Nucleus accumbens (tissue), 56 donors: ENCODE measurements at places on chromosomes 6 and 20.

GRCh38 chr20:4812641-4813075 lies 90.9 kb downstream of the PRND start:
- DNase-seq = no peak

- no peak for DNase-seq
Measured at GRCh38 chr20:62745279-62745951, 36.8 kb downstream of the NTSR1 start.

- no peak for DNase-seq
Measured at GRCh38 chr6:125828476-125829039, 37.8 kb downstream of the NCOA7 start.

DNA sequence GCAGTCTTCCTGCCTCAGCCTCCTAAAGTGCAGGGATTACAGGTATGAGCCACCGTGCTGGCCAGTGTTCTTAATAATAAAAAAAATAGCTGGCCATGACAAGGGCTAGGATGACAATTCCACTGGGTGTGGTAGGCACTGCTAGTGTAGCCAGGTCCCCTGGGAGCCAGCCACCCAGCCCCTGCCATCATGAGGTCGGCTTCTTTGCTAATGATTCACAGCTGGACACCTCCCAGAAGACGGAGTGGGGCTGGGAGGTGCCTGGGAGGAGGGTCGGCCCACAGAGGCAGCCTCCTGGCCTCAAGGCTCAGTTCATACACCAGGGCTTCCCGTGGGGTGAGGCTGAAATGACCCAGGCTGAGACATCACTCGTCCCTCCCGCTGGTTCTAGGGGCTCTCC lies 230.4 kb downstream of the TAF4 start:
- no peak for DNase-seq

DNA sequence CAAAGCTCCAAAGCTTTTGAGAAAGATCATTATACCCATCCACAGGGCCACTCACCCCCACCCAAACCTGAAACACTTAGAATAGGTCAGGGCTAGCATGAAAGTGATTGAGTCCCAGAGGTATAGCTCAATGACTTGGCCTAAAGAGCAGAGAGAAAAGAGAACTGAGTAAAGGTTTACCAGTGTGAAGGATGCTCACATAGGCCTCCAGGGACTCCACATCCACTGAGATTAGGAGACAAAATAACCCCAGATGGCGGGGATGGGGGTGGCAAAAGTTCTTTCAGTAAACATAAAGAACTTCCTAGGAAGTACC lies 12.2 kb downstream of the SAYSD1 start:
- no peak for DNase-seq

- no peak for DNase-seq
Measured at GRCh38 chr6:148147463-148147830, 195.2 kb upstream of the SASH1 start.

GRCh38 chr6:111549746-111550145 lies 55.9 kb downstream of the TRAF3IP2 start:
- no peak for DNase-seq

GRCh38 chr20:50280851-50281655 lies 90.4 kb downstream of the CEBPB start:
- DNase-seq = no peak

- DNase-seq = no peak
Measured at GRCh38 chr6:154921482-154921881, 73.6 kb upstream of the TIAM2 start.

DNA sequence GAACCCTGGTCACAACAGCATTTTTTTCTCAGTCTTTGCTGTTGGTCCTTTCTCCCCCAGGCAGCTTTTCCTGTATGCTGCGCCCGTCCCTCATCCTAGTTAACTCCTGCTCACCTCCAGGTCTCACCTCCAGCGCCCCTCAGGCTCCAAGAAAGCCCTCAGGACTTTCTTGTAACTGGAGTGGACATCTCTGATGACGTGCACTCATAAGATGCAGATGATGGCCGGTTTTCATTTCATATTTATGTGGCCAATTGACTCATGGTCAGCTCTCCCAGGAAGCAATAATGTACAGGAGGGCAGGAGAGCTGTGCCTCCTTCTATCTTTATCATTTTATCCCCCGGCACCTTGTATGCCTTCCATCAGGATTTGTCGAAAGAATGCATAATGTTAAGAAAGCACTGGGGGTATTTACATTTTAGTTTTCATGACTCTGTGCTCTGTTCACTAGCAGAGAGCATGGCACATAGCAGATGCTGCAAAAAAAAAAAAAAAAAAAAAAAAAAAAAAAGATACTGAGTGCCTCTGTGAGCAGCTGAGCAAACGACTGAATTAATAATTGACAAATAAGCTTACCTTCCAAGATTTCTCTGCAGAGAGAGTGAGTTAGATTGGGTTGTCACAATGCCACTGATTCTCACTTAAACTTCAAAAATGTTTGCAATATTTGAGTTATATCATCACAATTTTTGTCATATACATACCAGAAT lies 170.2 kb downstream of the DOK5 start:
- no peak for DNase-seq

DNA sequence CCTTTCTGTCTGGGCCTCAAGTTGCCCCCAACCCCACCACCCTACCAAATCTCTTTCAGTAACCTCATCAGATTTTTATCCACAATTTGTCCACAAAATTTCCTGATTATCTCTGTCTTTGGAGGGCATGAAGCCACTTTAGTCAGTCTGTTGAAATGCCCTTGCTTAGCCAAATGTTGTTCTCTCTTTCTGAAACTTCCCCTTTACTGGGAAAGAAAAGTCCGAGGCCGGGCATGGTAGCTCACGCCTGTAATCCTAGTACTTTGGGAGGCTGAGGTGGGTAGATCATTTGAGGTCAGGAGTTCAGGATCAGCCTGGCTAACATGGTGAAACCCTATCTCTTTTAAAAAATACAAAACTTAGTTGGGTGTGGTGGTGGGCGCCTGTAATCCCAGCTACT lies 33.8 kb downstream of the TOMM6 start:
- DNase-seq = no peak

DNA sequence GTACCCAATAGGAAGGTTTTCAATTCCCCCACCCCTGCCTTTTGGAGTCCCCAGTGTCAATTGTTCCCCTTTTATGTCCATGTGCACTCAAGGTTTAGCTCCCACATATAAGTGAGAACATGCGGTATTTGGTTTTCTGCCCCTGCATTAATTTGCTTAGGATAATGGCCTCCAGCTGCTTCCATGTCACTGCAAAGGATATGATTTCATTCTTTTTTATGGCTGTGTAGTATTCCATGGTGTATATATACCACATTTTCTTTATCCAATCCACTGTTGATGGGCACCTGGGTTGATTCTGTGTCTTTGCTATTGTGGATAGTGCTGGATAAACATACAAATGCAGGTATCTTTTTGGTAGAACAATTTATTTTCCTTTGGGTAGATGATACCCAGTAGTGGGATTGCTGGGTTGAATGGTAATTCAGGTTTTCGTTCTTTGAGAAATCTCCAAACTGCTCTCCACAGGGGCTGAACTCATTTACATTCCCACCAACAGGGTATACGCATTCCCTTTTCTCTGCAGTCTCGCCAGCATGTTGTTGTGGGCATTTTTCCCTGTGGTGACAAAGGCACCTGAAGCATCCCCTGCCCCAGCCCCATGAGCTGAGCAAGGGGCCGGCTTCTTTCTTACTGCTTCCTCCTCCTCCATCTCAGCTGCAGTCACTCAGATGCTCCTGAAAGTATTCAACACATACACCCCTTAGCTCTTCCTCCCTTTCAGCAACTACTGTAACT lies 66.7 kb downstream of the ELOVL2 start:
- no peak for DNase-seq

- DNase-seq = peak; percentile 88
Measured at GRCh38 chr20:1392693-1393506, at the start of gene FKBP1A. Gene FKBP1A (minus strand): TSS chr20:1393054. CDS start chr20:1392998, 56 bp downstream.

DNA sequence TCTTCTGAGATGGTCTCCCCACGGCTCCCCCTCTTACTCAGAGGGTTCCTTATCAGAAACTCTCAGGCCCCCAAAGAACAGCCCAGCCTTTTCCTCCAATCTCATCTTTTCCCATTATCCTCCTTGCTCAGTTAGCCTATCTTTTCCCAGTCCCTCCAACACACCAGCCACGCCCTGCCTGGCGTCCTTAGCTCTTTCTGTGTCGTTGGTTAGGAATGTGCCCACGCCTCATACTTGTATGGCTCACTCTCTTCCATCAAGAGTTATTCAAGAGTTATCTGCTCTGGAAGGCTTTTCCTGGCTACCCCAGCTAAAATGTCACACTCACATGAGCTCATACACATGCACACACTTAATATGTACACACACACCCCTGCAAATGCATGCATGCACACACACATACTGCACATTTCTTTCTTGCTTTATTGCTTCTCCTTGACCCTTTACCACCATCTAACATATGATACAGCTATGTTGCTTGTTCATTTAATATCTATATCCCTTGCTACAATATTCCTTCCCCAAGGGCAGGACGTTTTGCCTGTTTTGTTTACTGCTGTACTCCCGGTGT lies 37.6 kb downstream of the SLC2A10 start:
- no peak for DNase-seq

GRCh38 chr6:159445351-159445750 lies 247.7 kb downstream of the SOD2 start:
- no peak for DNase-seq

DNA sequence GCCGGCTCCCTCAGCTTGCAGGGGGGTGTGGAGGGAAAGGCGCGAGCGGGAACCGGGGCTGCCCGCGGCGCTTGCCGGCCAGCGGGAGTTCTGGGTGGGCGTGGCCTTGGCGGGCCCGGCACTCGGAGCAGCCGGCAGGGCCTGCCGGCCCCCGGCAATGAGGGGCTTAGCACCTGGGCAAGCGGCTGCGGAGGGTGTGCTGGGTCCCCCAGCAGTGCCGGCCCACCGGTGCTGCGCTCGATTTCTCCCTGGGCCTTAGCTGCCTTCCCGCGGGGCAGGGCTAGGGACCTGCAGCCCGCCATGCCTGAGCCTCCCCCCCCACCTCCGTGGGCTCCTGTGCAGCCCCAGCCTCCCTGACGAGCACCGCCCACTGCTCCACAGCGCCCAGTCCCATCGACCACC lies 514.5 kb upstream of the GJE1 start:
- no peak for DNase-seq

- DNase-seq = no peak
Measured at GRCh38 chr6:12024699-12025434, 12.8 kb downstream of the HIVEP1 start.

DNA sequence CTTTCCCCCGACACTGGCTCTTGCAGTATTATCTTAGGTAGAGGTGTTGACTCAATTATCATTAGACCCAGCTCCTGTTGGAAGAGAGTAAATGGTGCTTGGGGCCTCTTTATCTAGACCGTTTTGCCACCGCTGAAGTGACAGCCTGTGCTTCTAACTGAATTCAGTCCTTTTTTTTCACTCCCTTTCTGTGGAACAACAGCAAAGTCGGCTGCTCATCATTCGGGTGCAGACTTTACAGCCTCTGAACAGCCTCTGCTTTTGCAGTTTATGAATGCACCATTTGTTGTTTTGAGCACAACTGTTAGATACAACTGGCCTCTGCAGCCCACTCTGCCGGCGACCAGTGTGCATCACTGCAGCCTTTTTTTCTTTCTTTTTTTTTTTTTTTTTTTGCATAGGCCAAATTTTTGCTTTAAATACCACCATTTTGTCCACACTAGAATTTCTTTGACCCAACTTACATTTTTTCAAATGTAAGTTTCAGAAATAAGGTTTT lies 35.8 kb downstream of the RREB1 start:
- DNase-seq = peak; percentile 42

GRCh38 chr6:162532283-162533008 lies 195.1 kb downstream of the PRKN start:
- DNase-seq = no peak

- DNase-seq = no peak
Measured at GRCh38 chr20:20480126-20480525, 112.2 kb downstream of the INSM1 start.

GRCh38 chr6:51616243-51616642 lies 471.2 kb downstream of the PKHD1 start:
- DNase-seq = no peak

GRCh38 chr6:116370760-116371119 lies at the start of gene DSE:
Gene DSE (plus strand): TSS chr6:116370947. CDS start chr6:116399251, 28,304 bp downstream.
- DNase-seq = peak; percentile 29

DNA sequence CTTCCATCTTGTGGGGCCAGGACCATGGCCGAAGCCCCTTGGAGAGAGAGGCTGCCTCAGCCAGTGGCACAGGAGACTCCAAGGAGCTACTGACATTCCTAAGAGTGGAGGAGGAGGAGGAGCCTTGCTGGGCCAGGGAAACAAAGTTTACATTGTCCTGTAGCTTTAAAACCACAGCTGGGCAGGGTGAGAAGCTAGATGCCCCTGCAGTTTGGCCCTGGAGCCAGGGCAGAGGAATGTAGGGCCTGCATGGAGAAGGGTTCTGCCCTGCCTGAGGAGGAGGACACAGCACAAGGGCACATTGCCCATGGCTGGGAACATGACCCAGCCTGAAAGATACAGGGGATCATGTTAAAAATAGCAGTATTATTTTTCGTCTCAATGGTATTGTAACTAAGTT lies 37.4 kb downstream of the PLCG1 start:
- DNase-seq = no peak

DNA sequence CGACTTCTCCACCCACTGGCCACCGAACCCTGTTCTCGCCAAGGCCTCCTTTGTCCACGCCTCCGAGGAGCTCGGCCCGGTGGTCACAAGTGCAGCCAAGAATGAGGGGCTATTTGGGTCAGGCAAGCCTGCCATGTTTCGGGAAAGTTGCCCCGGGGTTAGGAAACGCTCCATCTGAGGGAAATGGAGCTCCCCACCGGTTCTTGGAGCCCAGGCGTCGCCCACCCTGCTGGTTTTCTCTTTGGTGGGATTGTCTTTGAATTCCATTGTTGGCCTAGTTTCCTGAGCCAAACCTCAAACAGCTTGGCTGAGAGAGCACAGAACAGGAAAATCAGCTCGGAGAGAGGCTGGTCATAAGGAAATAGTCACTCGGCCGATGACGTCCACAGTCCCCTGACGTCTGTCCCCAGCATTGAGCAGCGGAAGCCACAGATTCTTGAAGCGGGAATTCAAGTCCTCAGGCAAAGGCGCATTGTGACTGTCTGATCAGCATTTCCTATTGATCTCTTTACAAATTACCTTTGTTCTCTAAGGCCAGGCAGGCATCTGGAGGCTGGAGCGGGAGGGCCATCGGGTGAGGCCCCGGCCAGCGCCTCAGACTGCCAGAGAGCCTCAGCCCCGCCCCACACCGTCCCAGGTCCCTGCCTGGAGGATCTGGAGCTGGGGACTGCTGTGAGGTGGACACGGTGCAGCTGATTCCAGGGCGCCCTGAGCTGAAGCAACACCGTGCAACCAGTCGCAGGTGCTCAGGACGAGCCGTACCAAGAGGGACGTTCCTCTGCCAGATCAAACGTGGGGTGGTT lies 138.6 kb downstream of the DLL1 start:
- peak; percentile 48 for DNase-seq

DNA sequence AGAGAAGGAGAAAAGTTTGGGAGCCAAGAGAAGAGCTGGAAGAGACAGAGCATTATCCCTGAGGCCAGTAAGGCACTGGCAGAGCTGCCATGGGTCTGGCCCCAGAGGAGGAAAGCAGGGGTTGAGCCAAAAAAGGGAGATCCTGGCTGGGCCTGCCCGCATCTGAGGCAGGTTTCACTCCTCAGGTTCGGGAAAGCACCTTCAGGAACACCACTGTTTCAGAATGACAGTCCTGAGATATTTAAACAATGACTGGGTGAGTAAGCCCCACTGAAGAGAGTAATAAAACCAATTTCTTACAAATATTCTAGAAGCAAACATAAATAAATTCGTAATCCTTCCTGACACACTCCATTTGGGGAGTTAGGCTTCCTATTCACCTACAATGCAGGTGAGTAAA lies 152.2 kb downstream of the BACH2 start:
- no peak for DNase-seq
